ENCODE measurements at places on chromosomes 5 and 9.

- DNase-seq = no peak
Measured at GRCh38 chr5:139752506-139753473, 42.8 kb upstream of the PSD2 start.

DNA sequence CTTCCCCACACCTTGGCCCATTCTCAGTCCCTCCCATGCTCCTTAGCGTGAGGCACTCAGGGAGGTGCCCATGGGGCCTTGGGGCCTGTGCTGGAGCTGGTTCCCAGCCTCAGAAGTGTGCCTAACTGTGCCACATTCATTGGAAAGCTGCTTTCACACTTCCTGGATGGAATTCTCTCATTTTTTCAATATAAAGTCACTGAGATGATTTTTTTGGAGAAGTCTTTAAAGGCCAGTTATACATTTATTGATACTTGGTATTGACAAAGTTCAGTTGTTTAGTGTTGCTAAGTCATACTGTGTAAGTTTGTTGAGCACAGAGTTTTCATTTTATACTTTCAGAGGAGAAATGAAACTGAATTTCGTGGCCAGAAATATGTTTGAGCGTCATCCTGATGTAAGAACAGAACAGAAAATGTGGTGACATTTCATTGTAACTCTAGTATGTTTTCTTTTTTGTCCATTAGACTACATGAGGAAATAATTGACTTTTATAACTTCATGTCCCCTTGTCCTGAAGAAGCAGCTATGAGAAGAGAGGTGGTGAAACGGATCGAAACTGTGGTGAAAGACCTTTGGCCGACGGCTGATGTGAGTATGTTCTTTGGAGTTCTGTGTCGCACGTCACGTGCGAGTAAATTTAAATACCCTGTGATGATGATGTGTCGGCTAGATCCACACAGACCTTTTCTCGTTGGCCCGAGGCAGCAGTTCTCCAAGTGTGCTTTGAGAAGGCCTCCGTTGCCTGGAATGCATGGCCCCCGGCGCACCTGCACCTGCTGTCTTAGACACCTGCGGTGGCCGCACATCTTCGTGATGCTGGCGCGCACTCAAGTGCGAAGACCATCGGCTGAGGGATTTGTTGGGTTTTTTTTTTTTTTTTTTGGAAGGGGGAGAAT is 24.1 kb downstream of the TENT4A start:
- no peak for DNase-seq

DNA sequence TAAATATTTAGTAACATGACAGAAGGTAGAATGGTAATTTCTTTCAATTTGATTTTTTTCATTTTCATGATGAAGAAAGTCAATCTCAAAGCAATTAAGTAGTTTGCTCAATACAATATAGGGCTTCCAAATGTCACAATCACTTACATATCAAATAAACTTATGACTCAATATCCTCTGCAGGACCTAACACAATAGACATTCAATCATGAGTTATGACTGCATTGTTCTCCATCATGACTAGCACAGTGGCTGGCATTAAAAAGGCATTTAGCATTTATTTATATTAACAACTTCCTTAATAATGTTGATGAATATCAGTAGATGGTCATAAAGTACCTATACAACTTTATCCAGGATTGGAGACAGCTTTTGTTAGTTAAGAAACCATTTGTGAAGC is 1499.6 kb downstream of the EFNA5 start:
- DNase-seq = no peak

- DNase-seq = no peak
Measured at GRCh38 chr5:134845335-134845851, 375 bp upstream of the C5orf24 start.

DNA sequence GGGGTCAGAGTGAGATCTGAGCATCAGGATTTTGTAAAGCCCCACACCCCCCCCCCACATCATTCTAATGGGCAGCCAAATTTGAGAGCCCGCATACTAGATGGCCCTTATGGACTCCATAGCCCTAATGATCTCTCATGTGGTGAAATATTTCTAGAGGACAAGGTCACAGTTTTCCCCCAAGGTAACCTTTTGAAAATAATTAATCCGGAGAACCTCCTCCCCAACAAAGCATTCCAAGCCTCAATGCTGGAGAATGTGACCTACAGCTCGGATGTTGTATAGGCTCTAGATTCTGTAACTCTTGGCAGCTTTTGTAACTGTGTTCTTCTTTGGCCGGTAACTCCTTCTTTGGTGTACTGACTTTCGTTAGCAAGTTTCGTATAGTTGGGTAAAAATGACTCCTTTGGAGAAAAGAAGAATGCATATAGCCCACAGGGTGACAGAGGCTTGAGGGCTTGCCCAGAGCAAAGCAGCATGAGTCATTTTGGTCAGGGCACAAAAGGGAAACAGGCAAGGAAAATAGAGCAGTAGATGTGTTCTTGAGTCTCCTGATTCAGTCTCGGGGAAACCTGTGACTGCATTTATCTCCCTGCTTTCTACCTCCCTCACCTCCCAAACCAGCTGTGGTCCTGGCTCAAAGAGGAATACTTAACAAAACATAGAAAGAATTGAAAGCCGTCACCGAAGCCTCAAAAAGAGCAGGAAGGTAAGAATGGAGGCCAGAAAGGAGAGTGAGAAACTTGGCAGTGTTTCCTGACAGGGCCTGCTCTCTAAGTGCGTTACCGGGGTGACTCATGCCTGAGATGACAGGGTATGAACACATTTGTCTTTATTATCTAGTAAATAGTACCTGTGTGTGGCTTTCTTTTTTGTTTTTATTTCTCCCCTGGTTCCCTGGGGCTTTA is 6.6 kb upstream of the XPA start:
- no peak for DNase-seq

DNA sequence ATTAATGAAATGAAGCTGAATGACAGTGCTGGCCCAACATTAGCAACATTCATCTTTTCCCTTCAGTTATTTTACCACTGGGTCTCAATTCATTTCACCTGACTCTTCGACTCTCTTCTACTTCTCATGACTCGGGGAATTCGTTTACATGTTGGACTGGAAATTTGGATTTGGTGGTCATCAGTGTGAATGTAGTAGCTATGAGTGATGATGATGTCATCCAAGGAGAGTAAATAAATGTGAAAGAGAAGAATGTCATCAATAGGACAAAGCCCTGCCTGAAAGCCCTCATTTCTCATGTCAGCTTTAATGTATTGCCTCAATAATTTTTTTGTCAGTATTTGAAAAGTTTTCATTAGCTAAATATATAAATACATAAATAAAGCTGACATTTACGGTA is 21.9 kb upstream of the CFAP95 start:
- DNase-seq = no peak

GRCh38 chr9:69445251-69445650 is 120.2 kb downstream of the ENTREP1 start:
- DNase-seq = no peak

Data from lower leg skin (tissue), 4 donors.